ENCODE measurements at places on chromosomes 1 and 21. TPM values are rescaled to one million over a fixed set of nuclear protein-coding genes. Genes with fewer than 3 reads are reported as not detected.

Gene USH2A
- not detected for total RNA-seq

Gene CXADR
- 0.52 TPM for total RNA-seq

DNA sequence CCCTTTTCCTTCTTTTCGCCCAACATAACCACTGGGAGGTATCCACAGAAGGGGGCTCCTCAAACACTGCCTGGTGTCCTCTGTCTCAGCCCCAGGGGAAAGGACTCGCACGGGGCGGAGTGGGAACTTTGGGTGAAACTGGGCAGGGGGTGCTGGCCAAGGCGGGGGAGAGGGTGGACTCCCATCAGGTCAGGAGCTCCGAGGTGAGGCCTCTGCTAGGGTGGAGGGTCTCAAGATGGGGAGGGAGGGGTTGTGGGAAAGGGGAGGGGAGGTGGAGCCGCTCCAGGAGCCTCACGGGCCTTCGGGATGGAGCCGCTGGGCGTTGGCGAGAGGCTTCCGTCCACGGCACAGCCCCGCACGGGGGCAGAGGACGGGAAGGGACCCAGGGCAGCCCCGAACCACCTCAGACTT lies 43.2 kb upstream of the POFUT2 start:
- peaks cover 2% of the 10 kb centered on the region for H3K4me1 ChIP-seq
- H3K27ac ChIP-seq = no peak overlapping the region
- H3K36me3 ChIP-seq = no peaks in the 10 kb centered on the region
- no peak overlapping the region for H3K4me3 ChIP-seq
- no peak for DNase-seq

DNA sequence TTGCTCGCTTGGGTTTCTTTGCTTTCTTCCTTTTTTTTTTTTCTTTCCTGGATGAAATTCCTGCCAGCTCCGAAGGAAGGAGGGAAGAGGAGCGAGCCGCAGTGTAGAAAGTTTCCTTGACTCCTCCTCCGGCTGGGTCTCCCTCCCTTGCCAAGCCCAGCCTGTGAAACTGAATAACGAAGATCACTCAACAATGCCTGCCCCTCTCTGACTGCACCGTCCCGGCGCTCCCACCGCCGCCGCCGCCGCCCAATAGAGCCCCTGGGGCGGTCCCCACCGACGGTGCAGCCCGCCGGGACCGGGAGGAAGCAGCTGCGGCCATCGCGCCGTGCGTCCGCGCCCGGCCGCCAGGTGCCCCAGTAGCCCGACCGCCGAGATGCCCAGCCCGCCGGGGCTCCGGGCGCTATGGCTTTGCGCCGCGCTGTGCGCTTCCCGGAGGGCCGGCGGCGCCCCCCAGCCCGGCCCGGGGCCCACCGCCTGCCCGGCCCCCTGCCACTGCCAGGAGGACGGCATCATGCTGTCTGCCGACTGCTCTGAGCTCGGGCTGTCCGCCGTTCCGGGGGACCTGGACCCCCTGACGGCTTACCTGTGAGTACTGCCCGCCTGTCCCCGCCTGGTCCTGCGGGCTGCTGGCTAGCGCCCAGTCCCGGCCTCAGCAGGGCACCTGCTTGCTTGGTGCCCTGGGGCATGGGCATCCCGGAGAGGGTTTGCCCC lies at the start of gene LGR6:
TSS of gene LGR6 (plus strand) at position 186 of the 714 bp plus-strand sequence. CDS start at position 377, 191 bp downstream.
- H3K4me1 ChIP-seq = peaks cover 16% of the 10 kb centered on the region
- peaks cover 20% of the 10 kb centered on the region for H3K27me3 ChIP-seq
- H3K4me3 ChIP-seq = no peak within 1 kb of the TSS
- H3K27ac ChIP-seq = no peak within 1 kb of the TSS
